ENCODE measurements at places on chromosomes 4 and X.

- H3K36me3 ChIP-seq = no peaks in the 10 kb centered on the region
- H3K4me1 ChIP-seq = no peaks in the 10 kb centered on the region
- no peak overlapping the region for H3K27ac ChIP-seq
- no peaks in the 10 kb centered on the region for H3K27me3 ChIP-seq
These were observed 861 bp upstream of the DTHD1 start for GRCh38 chr4:36280555-36280954.

- H3K36me3 ChIP-seq = no peaks in the 10 kb centered on the region
- H3K27ac ChIP-seq = no peak overlapping the region
- no peak for DNase-seq
- H3K27me3 ChIP-seq = no peaks in the 10 kb centered on the region
- no peak overlapping the region for H3K4me3 ChIP-seq
These were observed 14.7 kb upstream of the C1QTNF7 start for GRCh38 chr4:15413010-15413622.

DNA sequence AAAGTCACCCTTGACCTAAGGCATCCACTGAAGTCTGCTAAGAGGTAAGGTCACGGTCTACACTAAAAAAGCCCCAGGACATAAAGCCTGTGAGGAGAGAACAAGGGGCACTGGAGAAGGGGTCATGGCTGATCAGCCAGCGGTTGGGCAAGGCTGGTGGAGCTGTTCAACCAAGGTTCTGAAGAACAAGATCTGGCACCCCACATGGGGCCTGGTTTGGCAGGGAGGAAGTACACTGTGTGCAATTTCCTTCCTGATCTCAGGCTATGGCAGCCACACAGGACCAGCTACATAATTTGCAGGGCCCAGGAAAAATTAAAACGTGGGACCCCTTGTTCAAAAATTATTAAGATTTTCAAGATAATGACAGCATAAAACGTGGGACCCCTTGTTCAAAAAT lies 14.1 kb upstream of the BRS3 start:
- H3K4me1 ChIP-seq = no peaks in the 10 kb centered on the region
- DNase-seq = no peak

DNA sequence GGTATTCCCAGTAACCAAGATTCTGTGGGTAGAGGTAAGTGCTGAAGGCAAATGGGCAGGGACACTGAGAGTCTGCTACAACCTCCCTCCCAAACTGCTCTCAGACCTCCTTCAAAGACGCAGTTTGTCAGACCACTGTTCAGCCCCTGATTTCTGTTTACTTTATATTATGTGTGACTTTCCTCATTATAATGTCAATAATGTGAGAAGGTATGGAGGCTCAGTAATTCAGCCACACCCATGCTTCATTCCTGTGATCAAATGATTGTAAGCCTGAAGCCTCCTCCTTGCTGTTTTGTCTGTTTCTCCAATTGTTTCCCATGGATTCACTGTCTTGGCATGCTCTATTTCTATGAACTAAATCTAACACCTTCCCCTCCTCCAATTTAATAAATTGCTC lies 75.6 kb downstream of the SYTL5 start:
- H3K4me1 ChIP-seq = no peaks in the 10 kb centered on the region
- H3K27ac ChIP-seq = peak overlapping the region; percentile 55
- H3K4me3 ChIP-seq = no peak overlapping the region
- peaks cover 3% of the 10 kb centered on the region for H3K27me3 ChIP-seq

- H3K36me3 ChIP-seq = no peaks in the 10 kb centered on the region
- H3K4me1 ChIP-seq = no peaks in the 10 kb centered on the region
- H3K4me3 ChIP-seq = no peak overlapping the region
- H3K27me3 ChIP-seq = no peaks in the 10 kb centered on the region
- no peak overlapping the region for H3K27ac ChIP-seq
These were observed 25.6 kb upstream of the SMIM10L2A start for GRCh38 chrX:135396109-135396508.

GRCh38 chr4:135552131-135552530 lies 1350.5 kb upstream of the PABPC4L start:
- no peak overlapping the region for H3K4me3 ChIP-seq
- H3K4me1 ChIP-seq = no peaks in the 10 kb centered on the region
- no peaks in the 10 kb centered on the region for H3K27me3 ChIP-seq
- DNase-seq = no peak

GRCh38 chr4:123340381-123340701 lies 56.3 kb upstream of the SPRY1 start:
- DNase-seq = no peak
- no peaks in the 10 kb centered on the region for H3K36me3 ChIP-seq

DNA sequence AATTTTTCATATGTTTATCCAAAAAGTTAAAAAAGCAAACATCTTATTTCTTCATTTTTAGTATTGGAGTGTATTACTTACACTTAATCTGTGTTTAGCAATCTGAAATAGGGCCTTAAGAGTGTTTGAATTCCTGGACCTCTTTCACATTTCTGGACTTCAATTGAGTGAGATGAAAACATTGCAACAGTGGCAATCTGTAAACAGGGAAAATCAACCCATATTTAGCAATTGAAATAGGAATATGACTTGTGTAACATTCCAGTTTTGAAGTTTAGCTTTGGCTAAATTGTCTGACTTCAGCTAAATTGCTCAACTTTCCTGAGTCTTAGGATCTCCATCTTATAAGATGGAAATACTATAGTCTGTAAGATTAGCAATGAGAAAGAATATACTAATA lies 34.6 kb upstream of the FHL1 start:
- no peak for DNase-seq
- no peak overlapping the region for H3K27ac ChIP-seq
- H3K27me3 ChIP-seq = no peaks in the 10 kb centered on the region
- no peak overlapping the region for H3K4me3 ChIP-seq
- H3K36me3 ChIP-seq = no peaks in the 10 kb centered on the region

DNA sequence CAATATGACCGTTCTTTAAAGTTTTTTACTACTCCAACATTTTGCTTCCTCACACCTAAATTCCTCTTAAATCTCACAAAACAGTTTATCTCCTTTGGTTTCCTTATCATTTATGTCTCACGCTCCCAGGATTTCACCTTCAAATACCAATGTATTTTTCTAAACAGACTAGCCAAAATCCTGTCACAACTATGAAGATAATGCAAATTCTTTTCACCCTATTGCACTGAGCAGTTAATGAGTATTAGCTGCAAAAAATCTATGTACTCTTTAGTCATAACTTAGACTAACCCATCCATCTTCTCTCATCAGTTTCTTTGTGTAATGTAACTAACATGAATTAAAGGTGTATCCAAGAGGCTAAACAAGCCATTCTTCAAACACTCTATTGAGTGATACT lies 151.3 kb downstream of the COMMD8 start:
- H3K27me3 ChIP-seq = no peaks in the 10 kb centered on the region
- no peak for DNase-seq
- H3K27ac ChIP-seq = no peak overlapping the region

GRCh38 chr4:137660211-137660610 lies 127.9 kb upstream of the PCDH18 start:
- H3K27ac ChIP-seq = no peak overlapping the region
- DNase-seq = no peak
- H3K36me3 ChIP-seq = no peaks in the 10 kb centered on the region
- no peaks in the 10 kb centered on the region for H3K4me1 ChIP-seq
- H3K4me3 ChIP-seq = no peak overlapping the region
- H3K27me3 ChIP-seq = no peaks in the 10 kb centered on the region

DNA sequence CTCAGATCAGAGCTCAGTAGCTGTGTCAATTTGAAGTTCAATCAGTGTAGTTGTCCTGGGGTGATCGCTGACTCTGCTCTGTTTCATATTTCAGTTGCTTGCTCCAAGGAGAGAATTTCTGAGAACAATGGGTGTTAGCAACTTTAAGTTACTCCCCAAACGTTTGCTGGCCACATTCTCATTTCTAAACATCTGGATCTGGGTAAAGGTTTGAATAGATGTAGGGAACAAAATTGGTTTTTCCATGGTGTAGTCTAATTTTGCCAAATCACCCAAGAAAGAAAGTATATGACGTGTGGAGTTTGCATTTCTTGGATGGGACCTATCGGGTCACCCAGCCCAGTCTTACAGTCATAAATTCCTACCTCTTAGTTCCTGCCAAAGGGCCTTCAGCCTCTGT lies 103.7 kb downstream of the AKAP4 start:
- H3K4me1 ChIP-seq = no peaks in the 10 kb centered on the region
- H3K27me3 ChIP-seq = no peaks in the 10 kb centered on the region
- H3K27ac ChIP-seq = no peak overlapping the region
- no peak overlapping the region for H3K4me3 ChIP-seq
- DNase-seq = no peak
- H3K36me3 ChIP-seq = no peaks in the 10 kb centered on the region

- H3K4me3 ChIP-seq = no peak overlapping the region
- no peak overlapping the region for H3K27ac ChIP-seq
- no peak for DNase-seq
- no peaks in the 10 kb centered on the region for H3K27me3 ChIP-seq
- no peaks in the 10 kb centered on the region for H3K4me1 ChIP-seq
These were observed 63.4 kb downstream of the EFHC2 start for GRCh38 chrX:44280116-44280515.

GRCh38 chr4:173516621-173517524 lies 13.2 kb downstream of the HAND2 start:
- H3K27ac ChIP-seq = peak overlapping the region; percentile 41
- no peak overlapping the region for H3K4me3 ChIP-seq
- H3K36me3 ChIP-seq = no peaks in the 10 kb centered on the region
- peaks cover 82% of the 10 kb centered on the region for H3K27me3 ChIP-seq

- H3K4me3 ChIP-seq = no peak overlapping the region
- H3K27ac ChIP-seq = no peak overlapping the region
- no peak for DNase-seq
- no peaks in the 10 kb centered on the region for H3K27me3 ChIP-seq
- no peaks in the 10 kb centered on the region for H3K4me1 ChIP-seq
These were observed 7.9 kb downstream of the OGT start for GRCh38 chrX:71540801-71541200.

DNA sequence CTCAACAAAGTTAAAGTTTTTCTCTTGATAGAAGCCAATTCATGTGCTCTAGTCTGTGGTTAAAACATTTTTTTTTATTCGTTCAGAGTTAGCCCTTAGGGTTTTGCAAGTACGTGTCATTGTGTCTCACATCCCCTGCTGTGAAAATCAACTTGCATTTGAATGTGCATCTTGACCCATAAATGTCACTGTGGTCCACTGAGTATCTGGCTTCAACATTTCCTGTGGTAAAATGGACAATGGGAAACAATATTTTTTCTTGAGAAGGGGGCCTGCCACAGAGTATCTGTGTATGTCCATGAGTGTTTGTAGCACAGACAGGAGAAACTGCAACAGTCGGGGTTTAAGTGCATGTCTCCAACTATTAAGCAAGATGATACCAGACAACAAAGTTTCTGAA lies 554.8 kb upstream of the TENM3 start:
- no peak for DNase-seq
- no peaks in the 10 kb centered on the region for H3K4me1 ChIP-seq
- H3K36me3 ChIP-seq = no peaks in the 10 kb centered on the region
- H3K27me3 ChIP-seq = no peaks in the 10 kb centered on the region

GRCh38 chr4:110198049-110198434 lies 373 bp downstream of the ELOVL6 start:
- no peaks in the 10 kb centered on the region for H3K36me3 ChIP-seq
- no peaks in the 10 kb centered on the region for H3K27me3 ChIP-seq
- H3K4me1 ChIP-seq = no peaks in the 10 kb centered on the region
- H3K4me3 ChIP-seq = peak overlapping the region; percentile 81
- DNase-seq = peak; percentile 42

- no peaks in the 10 kb centered on the region for H3K27me3 ChIP-seq
- H3K4me3 ChIP-seq = no peak overlapping the region
- no peaks in the 10 kb centered on the region for H3K4me1 ChIP-seq
- no peak overlapping the region for H3K27ac ChIP-seq
- no peak for DNase-seq
These were observed 38.7 kb downstream of the ARHGEF9 start for GRCh38 chrX:63746278-63746677.

DNA sequence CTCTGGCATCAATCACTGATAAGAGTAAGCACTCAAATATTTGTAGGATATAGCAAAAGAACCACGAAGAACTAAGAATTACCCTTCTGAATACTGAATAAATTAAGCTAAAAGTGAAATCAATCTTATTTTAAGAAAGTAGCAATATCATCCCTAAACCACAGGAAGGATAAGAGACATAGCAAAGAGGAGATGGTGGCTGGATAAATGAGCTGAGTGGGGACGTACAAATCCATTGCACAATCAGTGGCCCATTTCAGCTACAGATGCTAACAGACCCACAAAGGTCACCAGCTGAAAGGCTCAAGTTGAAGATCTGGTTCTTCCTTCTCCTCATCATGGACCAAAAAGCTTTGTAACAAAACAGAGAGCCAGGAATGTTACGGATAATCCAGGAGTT lies 77.1 kb downstream of the SLC9A7 start:
- no peak for DNase-seq
- no peaks in the 10 kb centered on the region for H3K36me3 ChIP-seq
- no peaks in the 10 kb centered on the region for H3K27me3 ChIP-seq
- H3K4me3 ChIP-seq = no peak overlapping the region

DNA sequence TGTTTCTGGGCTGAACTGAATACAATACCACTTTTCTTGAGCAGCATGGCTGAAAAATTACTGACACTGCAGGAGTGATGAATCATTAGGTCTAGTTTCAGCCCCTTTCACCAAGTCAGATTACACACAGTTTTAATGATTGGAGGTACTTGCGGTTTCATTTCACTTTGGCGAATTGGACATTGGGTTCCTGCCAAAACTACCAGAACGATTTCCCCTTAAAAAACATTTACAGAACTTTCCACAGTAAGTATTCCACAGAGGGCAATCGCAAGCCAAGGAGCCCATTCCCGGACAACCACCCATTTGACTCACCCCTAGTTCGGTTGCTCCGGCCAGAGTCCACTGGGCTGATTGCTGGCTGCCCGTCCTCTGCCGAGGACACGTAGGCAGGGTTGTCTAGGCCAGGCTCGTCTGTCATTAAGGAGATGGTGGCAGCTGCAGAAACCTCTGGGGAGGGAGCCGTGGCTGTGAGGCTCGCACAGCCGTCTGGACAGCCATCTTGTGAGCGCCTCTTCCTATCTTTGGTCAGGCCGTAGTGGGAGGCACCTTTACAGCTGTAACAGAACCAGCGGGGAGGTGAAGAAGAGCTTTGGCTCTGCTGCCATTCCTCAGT lies 83.5 kb downstream of the LNX1 start:
- no peaks in the 10 kb centered on the region for H3K36me3 ChIP-seq
- no peak overlapping the region for H3K27ac ChIP-seq
- no peaks in the 10 kb centered on the region for H3K27me3 ChIP-seq
- H3K4me3 ChIP-seq = no peak overlapping the region
- H3K4me1 ChIP-seq = no peaks in the 10 kb centered on the region

DNA sequence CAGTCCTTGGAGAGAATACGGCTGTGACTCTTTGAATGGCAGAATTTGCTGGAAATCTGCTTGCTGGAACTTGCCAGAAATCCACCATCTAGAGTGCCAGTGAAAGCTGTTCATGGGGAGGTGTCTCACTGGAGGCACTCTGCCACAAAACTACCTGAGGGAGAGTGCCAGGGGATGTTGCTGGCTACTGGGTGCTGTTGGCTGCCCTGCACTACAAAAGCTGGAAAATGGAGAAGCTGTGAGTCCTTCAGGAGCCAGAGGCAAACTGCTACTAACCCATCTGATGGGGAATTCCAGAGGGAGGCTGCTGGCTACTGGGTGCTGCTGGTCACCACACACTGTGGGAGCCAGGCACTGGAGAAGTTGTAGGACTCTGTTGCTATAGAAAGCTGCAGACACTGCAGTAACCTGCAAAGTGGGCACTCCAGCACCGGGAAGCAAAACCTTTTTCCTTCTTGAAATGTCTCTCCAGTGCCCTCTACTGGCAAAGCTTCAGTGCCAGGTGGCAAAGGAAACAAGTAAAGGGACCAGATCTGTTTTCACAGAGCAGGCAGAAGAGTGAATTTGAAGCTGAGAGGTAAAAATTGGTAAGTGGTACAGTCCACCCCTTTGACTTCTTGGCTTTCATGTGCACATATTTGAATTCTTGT lies 47.8 kb upstream of the HSD17B10 start:
- DNase-seq = peak; percentile 73
- H3K4me3 ChIP-seq = no peak overlapping the region
- H3K27me3 ChIP-seq = no peaks in the 10 kb centered on the region
- H3K4me1 ChIP-seq = no peaks in the 10 kb centered on the region
- no peak overlapping the region for H3K27ac ChIP-seq
